ENCODE measurements at places on chromosomes 7 and 10.

DNA sequence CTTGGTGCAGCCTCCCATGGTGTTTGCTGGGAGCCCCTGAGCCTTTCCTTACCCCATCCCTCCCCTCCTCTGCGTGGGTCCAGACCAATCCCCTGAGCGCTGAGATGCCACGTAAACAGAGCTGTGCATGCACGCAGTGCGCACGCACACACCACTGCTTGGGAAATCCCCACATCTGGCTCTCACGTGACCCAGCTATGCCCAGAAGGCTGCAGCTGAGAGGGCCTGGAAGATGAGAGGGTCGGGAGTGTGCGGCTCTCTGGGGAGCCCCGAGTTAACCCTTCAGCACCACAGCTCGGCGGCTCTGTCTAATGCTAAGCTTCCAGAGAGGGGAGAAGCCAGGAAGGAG lies 177.2 kb downstream of the SH3PXD2A start:
- no peak for DNase-seq

DNA sequence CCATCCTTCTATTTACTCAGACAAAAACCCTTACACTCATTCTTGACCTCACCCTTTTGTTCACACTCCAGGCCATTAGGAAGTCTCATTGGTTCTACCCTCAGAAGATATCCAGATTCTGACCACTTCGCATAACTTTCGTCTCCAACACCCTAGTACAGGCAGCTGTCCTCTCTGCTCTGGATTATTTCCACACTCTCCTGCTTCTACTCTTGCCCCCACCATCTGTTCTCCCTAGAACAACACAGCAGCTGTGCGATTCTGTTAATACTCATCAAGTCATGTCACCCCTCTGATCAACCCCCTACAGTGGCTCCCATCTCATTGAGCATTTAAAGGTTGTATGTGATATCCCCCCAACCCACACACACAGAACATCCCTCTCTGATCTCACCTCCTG lies 15.5 kb upstream of the TRIL start:
- DNase-seq: no peak

DNA sequence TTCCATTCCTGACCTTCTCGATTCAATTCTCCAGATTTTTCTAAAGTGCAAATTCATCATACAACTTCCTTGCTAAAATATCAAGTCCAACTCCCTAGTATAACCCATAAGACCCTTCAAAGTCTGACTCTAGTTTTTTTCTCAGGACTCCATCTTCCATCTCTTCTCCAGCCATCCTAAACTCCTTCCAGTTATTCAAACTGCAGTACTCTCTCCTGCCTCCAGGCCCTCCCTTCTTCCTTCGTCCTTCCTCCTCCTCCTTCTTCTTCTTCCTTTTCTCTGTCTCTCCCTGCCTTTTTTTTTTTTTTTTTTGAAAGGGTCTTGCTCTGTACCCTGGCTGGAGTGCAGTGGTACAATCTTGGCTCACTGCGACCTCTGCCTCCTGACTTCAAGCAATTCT lies 111.9 kb downstream of the RELN start:
- DNase-seq: no peak

DNA sequence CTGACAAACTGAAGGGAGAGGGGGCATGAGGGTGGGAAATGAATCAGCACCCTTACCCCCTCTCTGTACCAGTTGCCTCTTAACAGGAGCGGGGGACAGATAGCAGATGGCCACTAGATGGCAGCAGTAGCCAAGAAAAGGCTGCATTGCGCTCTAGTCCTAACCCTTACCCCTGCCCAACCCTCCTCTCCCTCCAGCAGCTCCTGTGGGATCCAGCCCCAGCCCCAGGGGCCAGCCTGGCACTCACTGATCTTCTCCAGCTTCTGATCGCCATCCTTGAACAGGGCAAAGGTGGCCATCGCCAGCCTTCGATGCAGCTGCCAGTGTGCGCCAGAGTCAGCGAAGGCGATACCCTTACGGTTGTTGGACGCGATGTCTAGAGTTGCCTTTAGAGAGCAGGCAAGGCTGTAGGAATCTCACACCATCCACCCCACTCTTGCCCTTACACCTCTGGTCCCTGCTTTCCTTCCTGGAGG lies 2.2 kb downstream of the CYP17A1 start:
- DNase-seq: peak; percentile 79

DNA sequence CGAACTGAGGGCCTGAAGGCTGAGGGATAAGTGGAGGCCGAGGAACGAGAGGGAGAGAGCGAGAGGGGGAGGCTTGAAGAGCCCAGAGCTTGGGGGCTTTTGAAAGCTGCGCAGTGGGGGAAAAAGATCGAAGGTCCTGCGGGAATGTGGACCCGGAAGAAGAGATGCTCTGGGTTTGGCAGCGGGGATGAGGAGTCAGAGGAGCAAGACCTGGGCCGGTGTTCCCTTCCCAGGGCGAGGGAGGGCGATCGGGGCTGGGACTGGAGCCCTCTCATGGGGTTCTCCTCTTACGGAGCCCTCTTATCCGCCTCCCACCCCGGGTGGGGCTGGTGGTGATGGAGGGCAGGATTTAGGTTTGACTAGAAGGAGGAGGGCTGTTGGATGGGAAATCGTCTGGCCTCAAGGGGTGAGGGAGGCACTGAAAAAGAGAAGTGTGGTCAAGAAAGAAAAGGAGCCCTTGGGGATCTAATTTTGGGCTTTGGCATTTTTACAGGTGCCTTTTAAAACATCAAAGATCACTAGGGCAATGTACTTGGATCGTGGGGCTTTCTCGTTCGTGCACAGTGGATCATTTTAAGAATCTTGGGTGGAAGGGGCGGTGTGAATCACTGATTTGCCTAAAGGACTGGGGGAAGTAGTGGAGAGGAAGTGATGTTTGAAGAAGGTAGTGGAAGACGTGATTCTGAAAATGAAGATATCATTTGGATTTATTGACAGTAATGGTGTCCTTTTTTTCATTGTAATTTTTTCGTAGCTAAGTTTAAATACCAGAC lies 637 bp downstream of the SAMD8 start:
- DNase-seq: peak; percentile 70

GRCh38 chr10:114071178-114071577 lies 27.5 kb downstream of the ADRB1 start:
- DNase-seq: no peak

- DNase-seq: no peak
Measured at GRCh38 chr10:132413226-132414205, 16.5 kb downstream of the PWWP2B start.

GRCh38 chr7:34762764-34763163 lies 104.7 kb downstream of the NPSR1 start:
- DNase-seq: no peak

DNA sequence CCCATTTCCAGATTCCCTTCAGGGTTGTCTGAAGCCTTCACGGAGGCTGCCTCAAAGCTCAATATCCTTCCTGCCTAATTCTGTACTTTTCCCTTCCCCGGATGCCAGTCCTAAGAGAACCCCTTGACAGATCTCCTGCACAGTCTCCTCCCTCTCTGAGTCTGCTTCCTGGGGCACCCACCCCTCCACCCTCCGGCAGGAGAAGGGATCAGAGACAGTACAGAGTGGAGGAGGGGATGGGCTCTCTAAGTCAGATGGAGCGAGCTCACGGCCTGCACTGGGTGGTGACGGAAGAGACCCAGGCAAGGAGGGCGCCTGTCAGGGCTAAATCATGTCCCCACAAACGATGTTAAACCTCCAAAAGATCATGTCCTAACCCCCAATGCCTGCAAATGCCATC lies 48.0 kb upstream of the CARD11 start:
- no peak for DNase-seq

GRCh38 chr7:149103424-149103823 lies 12.9 kb upstream of the ZNF786 start:
- no peak for DNase-seq

DNA sequence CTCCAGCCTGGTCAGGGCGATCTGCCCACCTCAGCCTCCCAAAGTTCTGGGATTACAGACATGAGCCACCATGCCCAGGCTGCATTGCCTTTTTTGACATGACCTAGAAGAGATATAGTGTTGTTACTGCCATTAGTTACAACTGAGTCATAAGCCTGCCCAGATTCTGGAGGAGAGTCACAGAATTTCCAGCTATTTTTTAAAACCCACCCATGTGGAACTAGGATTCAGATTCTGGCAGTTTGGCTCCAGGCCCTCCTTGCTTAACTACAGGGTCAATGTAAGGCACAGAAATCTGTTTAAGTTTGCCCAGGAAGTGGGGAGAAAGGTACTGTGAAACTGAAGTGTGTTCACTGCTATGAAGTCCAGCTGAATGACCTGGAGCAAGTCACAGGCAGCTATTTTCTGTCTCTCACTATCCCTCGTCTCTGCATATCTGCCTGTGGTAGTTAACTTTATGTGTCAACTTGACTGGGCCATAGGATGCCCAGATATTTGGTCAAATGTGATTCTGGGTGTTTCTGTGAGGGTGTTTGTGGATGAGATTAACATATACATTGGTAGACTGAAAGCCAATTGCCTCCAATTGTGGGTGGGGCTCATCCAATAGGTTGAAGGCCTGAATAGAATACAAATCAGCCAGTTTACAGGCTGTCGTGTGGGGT lies 8.4 kb upstream of the MARVELD1 start:
- DNase-seq: no peak

GRCh38 chr10:21927631-21928353 lies 75.7 kb downstream of the DNAJC1 start:
- DNase-seq: no peak

DNA sequence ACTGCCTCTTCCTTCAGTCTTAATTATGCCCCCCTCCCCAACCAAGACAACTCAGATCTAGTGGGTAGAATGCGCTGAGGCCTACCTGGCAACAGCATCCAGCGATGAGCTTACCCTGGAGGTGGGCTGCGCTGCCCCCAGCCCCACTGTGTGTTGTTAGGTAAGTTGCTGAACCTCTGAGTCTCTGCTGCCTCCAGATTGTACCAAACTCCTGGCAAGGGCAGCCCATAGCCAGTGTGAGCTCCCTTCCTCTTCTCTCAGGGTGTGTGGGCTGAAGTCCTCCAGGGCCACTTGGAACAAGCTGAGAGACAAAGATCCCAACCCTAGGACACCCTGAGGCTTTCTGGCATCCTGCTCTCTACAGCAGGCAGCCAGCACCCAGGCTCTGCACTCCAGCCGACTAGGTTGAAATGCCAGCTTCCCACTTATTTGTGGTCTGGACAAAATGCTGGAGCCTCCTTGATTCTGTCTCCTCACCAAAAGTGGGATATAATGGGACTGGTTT lies 135.3 kb downstream of the ARHGAP22 start:
- peak; percentile 39 for DNase-seq

- no peak for DNase-seq
Measured at GRCh38 chr10:3398825-3399646, 226.5 kb upstream of the PITRM1 start.

DNA sequence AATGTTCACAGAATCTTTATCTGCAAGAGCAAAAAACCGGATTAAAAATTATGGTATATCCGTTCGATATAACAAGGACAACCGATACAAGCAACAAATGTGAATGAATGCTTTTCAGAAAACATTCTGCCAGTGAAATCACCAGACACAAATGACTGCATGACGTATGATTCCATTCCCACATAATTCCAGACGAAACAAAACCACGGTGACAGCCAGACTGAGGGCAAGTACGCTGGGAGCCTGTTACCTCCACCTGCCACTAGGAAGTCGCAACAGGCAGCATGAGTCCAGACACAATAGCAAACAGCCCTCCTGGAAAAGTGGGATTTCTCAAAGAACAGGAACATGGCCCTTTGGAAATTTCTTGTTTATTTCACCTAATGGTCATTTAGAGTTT lies 41.7 kb downstream of the MAD1L1 start:
- DNase-seq: no peak

DNA sequence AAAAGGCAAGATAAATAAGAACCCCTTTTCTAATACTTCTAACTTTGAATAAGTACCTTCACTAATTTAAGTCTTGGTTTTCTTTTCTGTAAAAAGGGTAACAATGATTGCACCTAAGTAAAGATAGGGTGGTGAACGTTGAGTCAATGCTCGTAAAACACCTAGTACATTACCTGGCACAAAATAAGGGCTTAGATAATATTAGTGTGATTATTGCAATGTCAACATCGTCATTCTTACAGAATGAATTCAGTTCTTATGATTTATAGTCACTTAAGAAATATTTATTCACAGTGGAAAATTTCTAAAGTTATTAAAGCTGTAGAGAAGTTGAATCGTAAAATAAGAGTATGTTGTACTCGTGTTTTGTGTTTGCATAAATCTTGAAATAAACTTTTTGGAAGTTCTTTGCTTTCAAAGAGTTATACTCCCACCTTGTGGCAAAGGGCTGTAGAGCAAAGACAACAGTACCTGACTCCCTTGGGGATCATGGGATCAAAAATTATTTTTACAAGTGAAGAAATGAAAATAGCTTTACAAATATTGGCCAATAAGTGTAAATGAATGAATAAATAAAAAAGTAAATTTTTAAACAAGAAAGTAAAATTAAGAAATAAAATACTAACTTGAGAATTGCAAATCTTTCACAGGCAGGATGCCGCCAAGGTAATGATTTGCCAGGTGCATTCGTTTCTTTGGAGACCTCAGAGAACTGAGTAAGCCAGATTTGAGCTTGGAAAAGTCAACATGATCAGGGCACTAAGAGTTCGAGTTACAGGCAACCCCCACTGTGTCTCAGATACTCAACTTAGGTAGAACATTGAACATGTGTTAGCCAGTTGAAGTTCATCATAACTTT lies 285.8 kb upstream of the CACNA2D1 start:
- DNase-seq: peak; percentile 21

GRCh38 chr10:124498056-124498455 lies 36.4 kb downstream of the LHPP start:
- no peak for DNase-seq

DNA sequence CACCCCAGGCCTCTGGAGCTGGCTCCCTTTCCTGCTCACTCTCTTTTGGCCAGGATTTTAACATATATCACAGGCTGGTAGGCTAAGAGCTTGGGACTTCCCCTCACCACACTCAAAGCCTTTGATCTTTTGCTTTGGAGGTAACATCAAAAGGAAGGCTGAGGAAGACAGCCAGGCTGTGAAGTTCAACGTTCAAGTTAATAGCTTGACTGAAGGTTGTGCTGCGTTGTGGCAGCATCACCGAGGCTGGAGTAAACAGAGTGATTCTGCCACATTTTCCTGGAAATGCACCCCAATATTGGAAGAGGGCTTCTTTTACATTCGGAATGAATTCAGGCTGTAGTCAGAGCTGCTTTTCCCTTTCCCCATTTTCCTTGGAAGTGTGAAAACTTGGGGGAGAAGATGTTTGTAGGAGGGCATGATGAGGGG lies 57.3 kb downstream of the TCF7L2 start:
- DNase-seq: no peak

DNA sequence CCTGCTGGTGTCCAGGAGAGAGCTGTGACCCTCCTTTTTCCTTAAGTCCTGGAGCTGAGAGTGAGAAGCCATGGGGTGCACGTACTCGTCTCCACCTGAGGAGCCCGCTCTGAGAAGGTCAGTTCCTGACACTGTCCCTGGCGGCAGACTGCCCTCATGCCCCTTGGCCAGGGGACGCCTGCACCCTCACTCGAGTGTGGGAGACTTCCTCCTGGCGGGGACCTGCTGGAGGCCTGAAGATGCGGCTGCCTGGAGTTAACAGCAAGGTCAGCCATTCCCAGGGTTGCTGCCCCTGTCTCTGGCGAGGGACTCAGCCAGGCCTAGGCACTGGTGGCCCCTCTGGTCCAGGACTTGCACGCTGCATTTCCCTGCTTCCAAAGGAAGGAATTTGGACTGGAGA lies 26.4 kb downstream of the TMEM120A start:
- DNase-seq: no peak

GRCh38 chr7:103867874-103868273 lies 121.6 kb downstream of the RELN start:
- no peak for DNase-seq

- DNase-seq: no peak
Measured at GRCh38 chr7:46089281-46089680, 168.2 kb upstream of the IGFBP3 start.

- DNase-seq: no peak
Measured at GRCh38 chr10:102001435-102002068, 54.4 kb downstream of the ARMH3 start.

- peak; percentile 4 for DNase-seq
Measured at GRCh38 chr7:142298009-142298408, 40.2 kb upstream of the PRSS58 start.

Data from erythroblast (primary cell).